CD4-positive, alpha-beta T cell (primary cell): ENCODE measurements at places on chromosomes 2 and 18. TPM values are rescaled to one million over a fixed set of nuclear protein-coding genes. Genes with fewer than 3 reads are reported as not detected.

GRCh38 chr2:102331311-102331980 lies 20.1 kb downstream of the IL1RL1 start:
- no peaks in the 10 kb centered on the region for H3K27me3 ChIP-seq
- no peaks in the 10 kb centered on the region for H3K4me1 ChIP-seq
- no peak for DNase-seq
- H3K27ac ChIP-seq = no peak overlapping the region
- no peaks in the 10 kb centered on the region for H3K36me3 ChIP-seq
- H3K4me3 ChIP-seq = no peak overlapping the region

- no peaks in the 10 kb centered on the region for H3K27me3 ChIP-seq
- H3K27ac ChIP-seq = no peak overlapping the region
- no peaks in the 10 kb centered on the region for H3K36me3 ChIP-seq
- no peak for DNase-seq
Measured at GRCh38 chr2:166074430-166074829, 53.4 kb downstream of the SCN1A start.

- H3K27ac ChIP-seq = no peak overlapping the region
- H3K27me3 ChIP-seq = no peaks in the 10 kb centered on the region
- H3K4me1 ChIP-seq = no peaks in the 10 kb centered on the region
- no peaks in the 10 kb centered on the region for H3K36me3 ChIP-seq
- no peak for DNase-seq
Measured at GRCh38 chr18:39741755-39742466, 2176.3 kb upstream of the CELF4 start.

DNA sequence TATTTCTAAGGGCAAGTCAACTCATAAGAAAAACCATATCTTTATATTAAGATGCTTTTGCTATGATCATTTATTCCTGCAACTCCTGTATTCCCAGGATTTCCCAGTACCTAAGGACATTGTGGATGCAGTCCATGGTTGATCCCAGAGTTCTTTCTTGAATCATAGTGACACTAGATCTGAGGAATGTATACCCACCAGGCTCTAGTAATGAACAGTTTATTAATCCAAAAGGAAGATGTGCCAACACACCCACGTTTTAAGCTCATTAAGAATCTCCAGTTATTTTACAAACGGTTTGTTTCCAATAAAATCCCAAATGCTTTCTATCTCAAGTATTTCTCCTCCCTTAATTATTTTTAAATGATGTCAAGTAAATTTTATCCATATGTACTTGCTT lies 210.8 kb upstream of the ZEB2 start:
- no peaks in the 10 kb centered on the region for H3K4me1 ChIP-seq
- no peak overlapping the region for H3K27ac ChIP-seq
- no peak for DNase-seq
- no peak overlapping the region for H3K4me3 ChIP-seq

- DNase-seq = no peak
- H3K36me3 ChIP-seq = peaks cover 94% of the 10 kb centered on the region
- no peak overlapping the region for H3K4me3 ChIP-seq
- H3K4me1 ChIP-seq = peaks cover 33% of the 10 kb centered on the region
- no peaks in the 10 kb centered on the region for H3K27me3 ChIP-seq
- H3K27ac ChIP-seq = no peak overlapping the region
Measured at GRCh38 chr2:233165895-233166661, 85.4 kb upstream of the ATG16L1 start.

DNA sequence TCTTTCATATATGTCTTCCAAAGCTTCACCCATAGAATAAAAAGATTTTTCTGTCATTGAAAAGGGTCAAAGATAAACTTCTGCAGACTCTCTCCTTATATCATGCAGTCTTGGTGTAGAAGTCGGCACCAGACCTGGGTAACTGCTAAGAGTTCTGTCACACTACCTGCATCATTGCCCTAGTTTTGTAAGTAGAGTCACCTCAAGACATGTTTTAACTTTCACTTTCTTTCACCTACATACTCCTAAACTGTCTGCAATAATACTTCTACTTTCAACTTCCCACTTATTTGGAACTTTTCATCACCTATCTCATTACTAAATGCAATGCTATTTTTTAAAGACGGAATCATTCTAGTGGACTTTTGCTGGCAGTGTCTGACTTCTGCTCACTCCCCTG lies 475.6 kb upstream of the VRK2 start:
- H3K4me1 ChIP-seq = no peaks in the 10 kb centered on the region
- H3K27ac ChIP-seq = no peak overlapping the region
- no peaks in the 10 kb centered on the region for H3K27me3 ChIP-seq
- no peak overlapping the region for H3K4me3 ChIP-seq
- DNase-seq = no peak
- no peaks in the 10 kb centered on the region for H3K36me3 ChIP-seq

Gene HOXD1
- not detected for total RNA-seq

Gene SCYGR4
- total RNA-seq = not detected
